ENCODE measurements at places on chromosomes 1 and 21. TPM values are rescaled to one million over a fixed set of nuclear protein-coding genes. Genes with fewer than 3 reads are reported as not detected.

ZMYND12 gene
- 0.56 TPM for total RNA-seq

DNA sequence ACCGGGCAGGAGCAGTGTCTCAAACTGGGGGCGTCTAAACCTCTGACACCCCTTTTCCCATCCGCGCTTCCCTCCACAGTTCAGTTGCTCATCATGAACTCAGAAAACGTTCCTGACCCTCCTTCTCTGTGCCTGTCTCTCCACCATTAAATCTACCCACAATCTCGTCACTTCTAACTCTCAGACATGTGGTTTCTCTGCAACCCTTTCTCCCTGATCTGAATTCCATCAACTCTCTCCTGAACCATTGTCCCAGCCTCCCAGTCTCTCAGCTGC is 3.8 kb downstream of the TTC34 start:
- DNase-seq = no peak

- no peak for DNase-seq
Measured at GRCh38 chr21:43369124-43369523, 57.8 kb downstream of the SIK1 start.

- no peak for DNase-seq
Measured at GRCh38 chr1:229002037-229002436, 266.8 kb downstream of the RHOU start.

GRCh38 chr1:221188458-221188857 is 309.2 kb downstream of the HLX start:
- DNase-seq = no peak

GRCh38 chr1:172485626-172486025 is 41.8 kb upstream of the PIGC start:
- DNase-seq = no peak
